ENCODE measurements at places on chromosomes 2 and 18.

- DNase-seq: no peak
Measured at GRCh38 chr2:152580714-152581113, 136.5 kb downstream of the PRPF40A start.

GRCh38 chr2:31053929-31054782 lies 84.1 kb downstream of the GALNT14 start:
- DNase-seq: no peak

DNA sequence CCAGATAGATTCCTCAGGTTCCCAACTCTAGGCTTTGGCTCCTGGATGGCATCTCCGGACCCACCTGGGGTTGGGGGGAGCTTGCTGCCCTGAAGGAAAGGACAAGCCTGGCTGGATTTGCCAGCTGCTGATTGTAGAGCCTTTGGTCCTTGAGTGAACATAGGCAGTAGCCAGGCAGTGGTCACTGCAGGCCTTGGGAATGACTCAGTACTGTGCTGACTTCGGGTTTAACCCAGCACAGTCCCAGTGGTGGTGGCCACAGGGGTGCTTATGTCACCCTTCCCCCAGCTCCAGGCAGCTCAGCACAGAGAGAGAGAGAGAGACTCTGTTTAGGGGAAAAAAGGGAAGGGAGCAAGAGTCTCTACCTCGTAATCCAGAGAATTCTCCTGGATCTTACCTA lies 27.7 kb upstream of the ACTR2 start:
- DNase-seq: no peak

DNA sequence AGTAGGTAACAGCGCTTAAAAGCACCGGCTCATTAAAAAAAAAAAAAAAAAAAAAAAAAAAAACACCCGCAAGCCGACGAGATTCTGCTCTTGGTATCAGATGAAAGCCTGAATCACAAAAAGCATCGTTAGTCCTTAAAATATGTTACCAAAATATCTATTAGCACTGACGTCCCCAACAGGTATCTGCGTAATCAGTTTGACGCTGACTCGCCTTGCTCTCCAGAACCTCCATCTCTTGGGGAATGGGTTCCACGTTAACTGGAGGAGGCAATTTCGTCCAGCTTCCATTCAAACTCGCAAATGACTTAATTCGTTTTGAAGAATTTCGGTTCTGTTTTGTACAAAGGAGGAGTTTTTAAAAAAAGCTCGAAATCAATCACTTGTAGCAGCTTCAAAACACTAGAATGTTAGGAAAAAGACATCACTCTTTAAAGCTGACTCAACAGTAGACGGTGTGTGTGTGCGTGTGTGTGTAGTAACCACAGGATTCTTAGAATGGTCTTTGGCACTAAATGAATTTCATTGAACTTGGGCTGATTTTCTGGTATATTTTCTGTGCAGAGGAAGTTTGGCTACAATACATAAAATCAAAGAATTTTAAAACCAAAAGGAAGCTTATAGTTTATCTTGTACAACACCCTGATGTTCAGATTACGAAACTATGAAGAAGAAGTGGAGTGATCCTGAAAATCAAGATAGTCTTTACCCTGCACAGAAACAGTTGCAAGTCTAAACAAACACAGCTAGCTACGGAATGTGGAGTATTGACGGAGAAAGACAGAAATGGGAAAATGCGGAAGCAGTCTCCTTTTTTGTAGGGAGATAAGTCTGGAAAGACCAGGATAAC lies 1.1 kb upstream of the PGAP1 start:
- DNase-seq: peak; percentile 21

- no peak for DNase-seq
Measured at GRCh38 chr2:88903749-88904353, 212.4 kb downstream of the RPIA start.

DNA sequence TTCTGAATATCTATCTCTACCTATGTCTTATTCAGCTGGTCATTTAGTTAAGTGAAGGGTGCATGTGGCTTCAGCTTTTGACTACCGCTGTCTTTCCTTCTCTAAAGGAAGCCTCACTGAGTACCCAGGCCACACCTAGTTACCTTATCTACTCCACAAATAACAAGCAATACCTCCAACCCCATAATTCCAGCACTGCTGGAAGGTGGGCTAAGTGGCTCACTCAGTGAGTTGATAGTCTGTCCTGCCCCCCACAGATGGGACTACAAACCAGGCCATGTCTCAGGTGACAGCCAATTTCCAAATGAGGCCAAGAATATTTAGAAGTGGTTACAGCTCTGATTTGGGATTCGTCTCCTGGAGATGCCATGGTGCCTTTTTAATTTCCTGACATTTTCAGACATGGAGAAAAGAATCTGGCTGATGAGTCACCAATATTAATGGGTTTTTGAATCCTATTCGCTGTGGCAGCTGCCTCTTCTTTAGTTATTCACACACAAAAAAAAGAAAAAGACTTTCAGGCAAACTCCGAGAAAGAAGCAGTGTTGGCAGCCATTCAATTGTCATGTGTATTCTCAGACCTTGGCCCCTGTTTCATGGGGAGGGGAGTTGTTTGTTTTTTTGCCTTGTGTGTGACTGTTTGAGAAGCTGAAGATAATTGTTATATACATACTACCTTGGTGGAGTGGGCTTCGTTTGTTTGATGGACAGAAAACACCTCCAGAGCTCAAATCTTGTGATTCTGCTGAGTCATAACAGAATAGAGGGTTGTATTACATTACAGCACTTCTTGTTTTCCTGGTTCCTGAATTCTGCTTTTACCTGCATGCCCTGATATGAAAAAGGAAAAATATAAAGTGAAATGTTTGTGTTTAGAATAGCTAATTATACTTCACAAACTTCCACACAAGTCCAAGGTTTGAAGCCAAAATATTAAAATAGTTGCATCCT lies 64.2 kb downstream of the SCG2 start:
- DNase-seq: no peak

DNA sequence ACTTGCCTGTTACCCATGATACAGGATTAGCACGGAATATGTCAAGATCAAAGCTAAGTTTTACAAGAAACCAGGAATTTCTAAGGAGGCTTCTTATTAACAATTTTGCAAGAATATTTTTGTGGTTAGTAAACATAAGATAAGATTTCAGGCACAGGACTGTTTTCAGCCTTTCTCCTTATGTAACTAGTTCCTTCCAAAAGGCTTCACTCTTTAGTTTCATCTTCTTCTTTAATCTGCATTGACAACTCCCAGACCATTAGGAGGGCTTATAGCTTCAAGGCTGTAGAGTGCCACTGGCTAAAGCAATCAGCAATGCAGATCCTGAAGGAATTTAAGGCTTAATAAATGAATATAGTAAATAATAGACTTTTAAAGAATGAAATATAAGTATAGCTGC lies 29.3 kb downstream of the SLC14A1 start:
- DNase-seq: no peak

DNA sequence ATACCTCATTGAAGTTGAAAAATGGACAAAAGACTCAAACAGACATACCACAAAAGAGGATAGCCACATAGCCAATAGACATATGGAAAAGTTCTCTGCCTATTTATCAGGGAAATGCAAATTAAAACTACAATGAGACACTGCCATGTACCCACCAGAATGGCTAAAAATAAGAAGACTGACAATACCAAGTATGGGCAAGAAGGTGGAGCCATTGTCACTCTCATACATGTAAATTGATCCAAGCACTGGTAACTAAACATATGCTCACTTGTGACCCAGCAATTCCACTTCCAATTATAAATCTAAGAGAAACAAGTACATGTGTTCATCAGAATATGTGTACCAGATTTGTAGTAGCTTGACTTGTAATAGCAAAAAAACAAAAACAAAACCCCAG lies 4.6 kb downstream of the LOXHD1 start:
- DNase-seq: no peak

DNA sequence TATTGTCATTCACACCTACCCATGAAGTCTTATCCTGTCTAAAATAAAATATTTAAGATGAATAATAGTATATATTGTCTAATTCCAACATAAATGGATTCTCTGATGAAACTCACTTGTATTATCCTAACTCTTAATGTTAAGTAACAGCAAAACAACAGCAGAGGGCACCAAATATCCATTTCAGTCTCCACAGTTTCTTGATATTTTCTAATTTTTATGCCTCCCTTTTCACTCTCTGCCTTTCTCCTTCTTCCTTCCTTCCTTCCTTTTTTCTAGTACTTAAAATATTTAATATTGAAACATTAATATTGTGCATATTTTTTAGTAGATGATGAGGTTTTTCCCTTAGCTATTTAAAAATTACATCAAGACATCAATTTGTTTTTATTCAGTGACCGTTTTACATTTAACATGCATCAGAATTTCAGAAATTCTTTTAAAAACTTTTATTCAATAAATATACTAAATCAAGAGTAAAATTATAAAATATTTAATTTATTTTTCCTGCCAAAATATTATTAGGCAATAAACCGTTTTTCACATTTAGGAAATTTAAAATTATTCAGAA lies 97.6 kb downstream of the WDR7 start:
- DNase-seq: no peak

GRCh38 chr2:210558708-210559107 lies 2.3 kb downstream of the CPS1 start:
- DNase-seq: no peak

GRCh38 chr2:26394694-26395093 lies 7.0 kb upstream of the DRC1 start:
- DNase-seq: no peak

- no peak for DNase-seq
Measured at GRCh38 chr18:12098374-12098773, 4.7 kb downstream of the ANKRD62 start.

DNA sequence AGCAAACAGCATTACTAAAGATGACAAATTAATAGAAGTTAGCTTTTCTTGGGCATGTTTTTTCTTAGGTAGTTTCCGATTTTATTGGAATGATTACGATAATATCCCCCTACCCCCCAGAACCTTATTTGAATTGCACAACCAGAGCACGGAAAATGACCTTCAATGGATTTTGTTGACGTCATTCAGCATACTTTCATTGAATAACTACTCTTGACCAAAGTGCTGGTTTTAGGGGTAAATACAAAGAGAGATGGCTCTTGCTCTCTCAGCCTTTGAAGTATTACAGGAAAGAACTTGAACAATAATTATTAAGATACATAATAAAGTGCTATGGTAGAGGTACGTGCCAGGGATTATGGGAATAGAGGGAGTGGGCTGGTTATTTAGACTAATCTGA lies 36.0 kb downstream of the VAPA start:
- DNase-seq: no peak

GRCh38 chr2:17996978-17997377 lies 118.5 kb downstream of the KCNS3 start:
- DNase-seq: no peak

GRCh38 chr2:196821195-196821594 lies 12.0 kb upstream of the C2orf66 start:
- no peak for DNase-seq

- DNase-seq: no peak
Measured at GRCh38 chr2:230525682-230526081, 109.7 kb downstream of the SP100 start.

DNA sequence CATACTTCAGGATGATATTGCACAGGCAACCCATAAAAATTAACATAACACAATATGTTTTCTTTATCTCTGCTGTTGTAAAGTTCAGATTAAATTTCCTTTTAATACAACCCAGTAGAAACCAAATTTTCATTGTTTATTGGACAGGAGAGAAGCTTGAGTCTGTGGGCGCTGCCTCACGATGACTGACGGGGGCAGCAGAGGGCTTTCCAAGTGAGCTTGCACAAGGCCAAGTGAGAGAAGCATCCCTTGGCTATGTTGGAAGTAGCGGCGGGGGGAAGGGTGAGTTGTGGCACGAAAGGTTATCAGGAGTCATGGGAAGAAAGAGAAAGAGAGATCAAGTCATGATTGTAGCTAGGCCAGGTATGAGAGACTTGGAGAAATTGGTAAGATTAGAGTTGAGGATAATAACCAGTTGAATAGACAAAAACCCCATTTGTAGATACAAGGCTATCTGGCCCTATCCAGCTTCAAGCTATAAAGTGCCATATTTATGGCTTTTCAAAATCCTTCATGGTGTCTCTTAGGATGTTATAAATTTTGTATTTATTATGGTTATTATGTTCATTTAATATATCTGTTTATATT lies 413.7 kb upstream of the FAM98A start:
- no peak for DNase-seq

DNA sequence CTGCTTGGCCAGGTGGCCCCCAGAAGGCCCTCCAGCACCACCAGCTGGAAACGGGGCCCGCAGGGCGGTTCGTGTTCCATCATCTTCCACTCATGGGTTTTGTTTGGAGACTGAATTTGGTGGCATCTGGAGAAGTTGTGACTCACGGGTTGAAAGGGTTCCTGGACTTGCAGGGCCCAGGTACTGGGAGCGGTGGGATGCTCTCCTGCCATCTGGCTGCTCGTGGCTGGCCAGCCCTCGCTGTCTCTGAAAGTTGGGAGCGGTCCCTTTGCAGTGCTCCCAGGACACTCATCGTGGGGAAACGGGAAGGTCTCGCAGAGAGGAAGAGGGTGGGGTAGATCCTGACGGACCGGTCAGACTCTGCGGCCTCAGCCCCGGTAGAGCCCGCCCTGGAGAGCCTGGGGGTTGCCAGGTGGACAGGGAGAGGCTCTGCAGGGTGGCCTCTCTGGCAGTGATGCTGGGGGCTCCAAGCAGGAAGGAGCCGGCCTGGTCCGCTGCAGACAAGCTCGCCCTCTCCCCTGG lies 47.5 kb downstream of the TWIST2 start:
- DNase-seq: no peak

- no peak for DNase-seq
Measured at GRCh38 chr2:172953411-172953810, 122.2 kb upstream of the MAP3K20 start.

DNA sequence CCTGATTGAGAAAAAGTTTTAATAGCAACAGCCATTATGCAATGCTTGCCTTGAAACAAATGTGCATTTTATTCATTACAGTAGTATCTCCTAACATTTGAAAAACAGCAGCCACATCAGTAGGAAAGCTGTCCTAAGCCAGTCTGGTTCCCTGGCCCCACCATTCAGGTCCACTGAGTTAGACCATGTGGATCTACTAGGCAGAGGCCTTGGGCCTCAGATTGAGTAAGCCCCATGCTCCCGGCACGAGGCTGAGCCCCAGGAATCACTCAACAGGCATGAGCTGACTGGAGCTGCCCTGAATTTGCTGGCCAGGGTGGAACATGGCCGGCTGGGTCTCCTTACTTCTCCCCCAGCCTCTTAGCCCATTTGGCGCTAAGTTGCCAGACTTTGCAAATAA lies 103.4 kb downstream of the ZFP36L2 start:
- no peak for DNase-seq

DNA sequence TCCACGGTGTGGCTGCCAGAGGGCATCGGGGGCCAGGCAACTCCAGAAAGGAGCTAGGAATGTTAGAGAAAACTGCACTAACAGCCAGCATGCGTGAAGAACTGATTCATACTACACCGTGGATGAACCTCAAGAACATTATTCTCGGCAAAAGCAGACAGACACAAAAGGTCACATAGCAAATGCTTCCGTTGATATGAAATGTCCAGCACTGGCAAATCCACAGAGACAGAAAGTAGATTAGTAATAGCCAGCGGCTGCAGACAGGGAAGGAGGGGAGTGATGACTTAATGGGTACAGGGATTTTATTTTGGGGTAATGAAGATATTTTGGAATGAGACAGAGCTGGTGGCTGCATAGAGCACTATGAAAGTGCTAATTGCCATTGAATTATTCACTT lies 37.4 kb downstream of the SCTR start:
- no peak for DNase-seq

All from activated CD4-positive, alpha-beta T cell treated with anti-CD3 and anti-CD28 coated beads for 24 hours (primary cell).